Stimulated activated CD4-positive, alpha-beta T cell treated with anti-CD3 and anti-CD28 coated beads, TNF-alpha, amount 100 ng/mL, for 4 hours (primary cell): ENCODE measurements at places on chromosomes 1 and 21.

DNA sequence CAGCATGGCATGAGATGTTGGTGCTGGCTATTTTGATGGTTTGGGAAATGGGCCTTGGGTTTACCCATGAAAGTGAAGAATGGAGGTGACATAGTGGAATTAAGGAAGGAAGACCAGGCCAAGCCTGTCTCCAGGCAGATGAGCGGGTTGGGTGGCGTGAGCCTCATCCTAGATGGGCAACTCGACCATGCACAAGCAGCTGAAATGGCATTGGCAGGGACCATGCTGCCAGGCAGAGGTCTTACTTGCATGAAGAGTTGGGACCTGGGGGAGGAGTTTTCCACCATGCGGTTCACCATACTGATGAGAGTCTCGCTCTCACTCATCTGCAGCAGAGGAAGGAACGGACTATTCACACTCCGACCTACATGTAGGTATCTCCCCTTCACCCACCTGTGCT is 37.5 kb upstream of the GOLT1A start:
- DNase-seq = no peak

GRCh38 chr1:54404939-54405897 is 976 bp downstream of the SSBP3 start:
- DNase-seq = no peak

DNA sequence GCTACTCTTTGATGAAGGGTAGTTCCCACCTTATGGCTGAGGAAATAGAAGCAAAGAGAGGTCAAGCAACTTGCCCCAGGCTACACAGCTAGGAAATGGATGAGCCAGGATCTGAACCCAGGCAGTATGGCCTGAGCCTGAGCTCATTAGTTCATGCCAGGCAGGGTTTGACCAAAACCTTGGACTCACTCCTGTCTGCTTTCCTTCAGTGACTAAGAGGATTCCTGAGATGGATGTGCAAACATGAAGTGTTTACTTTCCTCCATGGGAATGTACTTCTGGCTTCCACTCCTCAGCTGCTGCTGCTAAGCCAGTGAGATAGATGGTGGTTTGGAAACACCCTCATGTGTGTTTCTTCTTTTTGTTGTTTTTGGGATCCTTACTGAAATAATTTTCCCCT is 35.1 kb upstream of the ERRFI1 start:
- DNase-seq = no peak

GRCh38 chr1:207815913-207816291 is 64.0 kb downstream of the CD46 start:
- no peak for DNase-seq

- DNase-seq = no peak
These were observed 73.8 kb upstream of the SSX2IP start for GRCh38 chr1:84763912-84764680.

DNA sequence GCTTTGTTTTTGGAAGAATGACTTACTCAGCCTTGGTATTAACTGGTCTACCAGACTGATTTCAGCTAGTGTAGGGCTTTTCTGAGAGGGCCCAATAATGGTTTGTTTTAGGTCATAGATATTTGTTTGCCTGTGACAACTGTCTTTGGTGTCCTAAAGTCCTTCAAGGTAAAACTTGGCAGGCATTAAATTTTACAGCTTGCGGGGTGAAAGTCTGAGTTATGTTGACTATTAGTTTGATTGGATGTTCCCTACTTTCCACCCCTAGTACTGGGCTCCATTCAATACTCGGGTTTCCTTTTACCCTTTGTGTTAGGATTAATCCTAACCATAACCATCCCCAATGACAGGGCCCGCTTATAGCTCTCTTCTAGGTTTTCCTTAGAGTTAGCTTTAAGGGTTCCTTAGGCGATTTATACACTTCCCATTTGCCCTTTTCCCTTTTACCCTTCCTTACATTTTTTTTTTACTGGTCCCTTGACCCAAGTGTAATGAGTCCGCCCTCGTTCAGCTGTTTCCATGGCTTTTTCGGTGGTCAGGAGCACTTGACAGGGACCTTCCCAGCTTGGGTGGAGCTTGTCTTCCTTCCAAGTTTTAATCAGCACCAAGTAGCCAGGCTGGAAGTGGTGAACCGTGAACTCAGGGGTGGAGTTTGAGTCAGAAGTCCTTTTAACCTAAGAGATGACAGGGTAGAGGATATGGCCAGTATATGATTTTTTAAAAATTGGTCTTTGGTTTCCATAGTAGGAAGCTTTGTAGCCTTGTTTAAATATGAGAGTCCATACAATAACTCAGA is 28.5 kb upstream of the LCE5A start:
- DNase-seq = no peak

GRCh38 chr1:11387829-11388228 is 91.1 kb upstream of the DISP3 start:
- DNase-seq = no peak

DNA sequence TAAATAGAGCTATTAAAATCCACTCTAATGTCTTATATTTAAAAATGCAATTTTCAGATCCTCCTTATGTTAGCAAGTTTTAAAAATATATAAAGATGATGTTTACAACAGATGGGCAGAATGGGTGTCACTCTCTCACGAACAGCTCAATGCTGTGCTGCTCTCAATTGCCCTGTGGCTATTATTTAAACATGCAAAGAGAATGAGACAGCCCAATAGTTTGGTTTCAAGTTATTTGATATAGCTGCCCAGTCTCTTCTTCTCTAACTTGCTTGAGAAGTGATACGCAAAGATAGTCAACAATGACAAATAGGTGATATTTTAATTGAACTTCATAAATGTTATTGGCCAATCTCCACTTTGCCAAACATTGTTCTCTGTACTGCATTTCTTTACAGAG is 199.3 kb upstream of the GREM2 start:
- no peak for DNase-seq

DNA sequence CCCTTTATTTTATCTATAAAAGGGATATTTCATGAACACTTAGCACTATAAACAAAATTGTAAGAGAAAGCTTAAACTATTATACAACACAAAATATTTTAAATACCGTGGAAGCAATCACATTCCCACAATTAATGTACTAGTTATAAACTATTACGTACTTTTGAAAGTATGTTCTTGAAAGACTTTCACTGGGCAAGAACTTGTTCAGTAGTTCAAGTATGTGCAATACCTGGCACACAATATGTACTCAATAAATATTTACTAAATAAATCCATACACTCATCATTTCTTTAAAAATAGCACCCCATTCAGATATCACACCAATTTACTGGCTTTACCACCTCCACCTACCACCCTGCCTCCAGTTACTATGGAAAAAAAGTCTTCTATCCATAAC is 12.6 kb upstream of the FMO2 start:
- DNase-seq = no peak

GRCh38 chr1:92960395-92961130 is 699 bp downstream of the DIPK1A start:
- peak; percentile 50 for DNase-seq

DNA sequence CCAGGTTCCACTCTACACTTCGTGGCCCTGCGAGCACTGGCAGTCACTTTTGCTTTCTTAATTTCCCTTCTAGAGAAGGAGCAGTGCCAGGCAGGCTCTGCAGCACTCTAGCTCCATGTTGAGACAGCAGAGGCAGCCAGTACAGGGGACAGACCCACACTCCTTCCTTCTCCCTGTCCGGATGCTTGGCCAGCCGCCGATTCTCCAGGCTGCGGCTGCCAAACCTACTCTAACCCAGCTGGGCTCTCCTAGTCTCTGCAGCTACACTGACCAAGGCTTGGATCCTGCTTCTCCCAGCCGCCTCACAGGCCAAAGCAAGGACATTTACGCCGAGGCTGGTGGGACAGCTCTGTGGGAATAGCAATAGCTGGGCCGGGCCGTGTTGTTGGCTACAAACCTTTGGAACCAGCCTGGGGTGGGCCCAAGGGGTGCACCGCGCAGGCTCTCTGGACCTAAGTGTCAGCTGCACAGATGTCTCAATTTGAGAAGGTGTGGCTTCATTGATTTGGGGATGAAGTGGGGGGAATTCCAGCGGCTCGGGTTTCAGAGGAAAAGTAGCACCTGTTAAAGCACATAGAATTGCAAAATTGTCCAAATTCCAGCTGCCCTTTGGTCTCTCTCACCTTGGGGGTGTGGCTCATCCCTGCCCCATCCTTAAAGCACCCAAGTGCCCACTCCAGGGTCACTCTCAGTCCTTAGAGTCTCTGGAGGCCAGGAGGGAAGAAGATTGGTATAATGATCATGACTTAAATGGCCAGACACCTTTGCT is 3.2 kb downstream of the BARHL2 start:
- no peak for DNase-seq

DNA sequence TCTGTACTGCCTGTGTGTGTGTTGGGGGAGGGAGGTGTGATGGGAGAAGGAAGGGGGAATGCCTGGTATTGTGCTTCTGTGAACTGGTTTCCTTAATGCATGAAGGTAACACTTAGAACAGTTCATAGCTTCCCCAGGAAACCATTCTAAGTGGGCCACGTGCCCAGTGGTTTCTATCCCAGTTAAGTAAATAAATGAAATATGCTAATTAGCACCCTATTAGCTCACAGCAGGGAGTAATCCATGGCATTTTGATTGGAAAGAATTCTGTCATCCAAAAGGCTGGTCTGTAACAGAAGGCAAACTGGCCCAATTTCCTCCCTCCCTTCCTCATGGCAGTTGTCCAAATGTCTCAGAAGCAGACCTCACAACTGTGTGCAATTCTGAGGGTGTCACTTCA is 199.3 kb downstream of the TTLL7 start:
- DNase-seq = no peak

DNA sequence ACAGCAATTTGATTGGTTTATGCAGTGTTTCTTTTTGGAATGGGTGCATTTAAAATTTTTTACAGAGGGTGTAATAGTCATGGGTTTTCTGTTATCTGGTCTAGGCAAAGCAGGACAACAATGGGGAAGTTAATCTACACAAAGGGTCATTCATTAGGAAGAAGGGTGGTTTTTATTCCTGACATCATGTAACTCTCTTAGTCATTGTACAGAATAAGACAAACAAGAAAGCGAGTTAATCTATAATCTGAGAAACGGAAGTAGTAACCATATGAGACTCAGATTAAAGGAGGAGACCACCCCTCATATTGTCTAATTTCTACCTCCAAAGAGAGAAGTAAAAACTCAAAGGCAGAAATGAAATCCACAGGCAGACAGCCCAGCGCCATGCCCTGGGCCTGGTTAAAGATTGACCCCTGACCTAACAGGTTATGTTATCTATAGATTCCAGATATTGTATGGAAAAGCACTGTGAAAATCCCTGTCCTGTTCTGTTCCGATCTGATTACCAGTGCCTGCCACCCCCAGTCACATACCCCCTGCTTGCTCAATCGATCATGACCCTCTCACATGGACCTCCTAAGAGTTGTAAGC is 10.5 kb upstream of the IFI6 start:
- no peak for DNase-seq

- DNase-seq = peak; percentile 45
These were observed 582 bp downstream of the SLC37A1 start for GRCh38 chr21:42513985-42514882.

GRCh38 chr1:228097333-228098081 is 5.6 kb downstream of the C1orf35 start:
- DNase-seq = no peak

DNA sequence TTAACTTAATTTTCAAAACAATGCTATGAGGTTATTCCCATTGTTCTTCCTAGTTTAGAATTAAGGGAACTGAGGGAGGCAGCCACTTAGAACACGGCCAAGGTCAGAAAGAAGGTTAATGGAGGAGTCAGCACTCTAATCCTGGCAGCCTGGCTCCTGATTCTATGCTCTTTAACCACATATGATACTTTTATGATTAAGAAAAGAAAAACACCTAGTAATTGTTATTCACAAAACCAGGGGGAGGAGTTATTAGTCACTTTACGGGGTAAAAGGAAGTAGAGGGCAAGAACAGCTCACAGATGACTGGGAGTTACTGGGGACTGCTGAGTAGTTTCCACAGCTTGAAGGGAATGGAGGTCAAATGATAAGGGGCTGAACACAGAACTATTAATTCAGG is 38.6 kb downstream of the GADD45A start:
- DNase-seq = no peak

GRCh38 chr1:203362720-203363025 is 11.8 kb upstream of the FMOD start:
- DNase-seq = no peak

DNA sequence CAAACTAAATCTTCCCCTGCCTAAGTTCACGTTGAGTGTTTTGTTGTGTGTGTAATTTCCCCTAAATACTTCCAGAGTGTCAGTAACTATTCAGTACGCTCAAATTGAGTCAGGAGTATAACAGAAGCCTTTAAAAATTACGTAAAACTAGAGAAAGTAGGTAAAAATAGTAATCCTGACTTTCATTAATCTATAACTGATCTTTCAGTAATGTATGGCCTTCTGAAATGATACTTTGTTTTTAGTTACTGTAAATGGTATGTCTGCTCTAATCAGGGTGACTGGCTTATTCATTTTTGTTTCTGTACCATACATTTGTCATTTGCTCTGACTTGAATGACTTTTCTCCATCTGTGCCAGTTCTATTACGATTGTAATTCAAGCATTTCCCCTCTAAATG is 29.4 kb downstream of the MIER1 start:
- DNase-seq = no peak

DNA sequence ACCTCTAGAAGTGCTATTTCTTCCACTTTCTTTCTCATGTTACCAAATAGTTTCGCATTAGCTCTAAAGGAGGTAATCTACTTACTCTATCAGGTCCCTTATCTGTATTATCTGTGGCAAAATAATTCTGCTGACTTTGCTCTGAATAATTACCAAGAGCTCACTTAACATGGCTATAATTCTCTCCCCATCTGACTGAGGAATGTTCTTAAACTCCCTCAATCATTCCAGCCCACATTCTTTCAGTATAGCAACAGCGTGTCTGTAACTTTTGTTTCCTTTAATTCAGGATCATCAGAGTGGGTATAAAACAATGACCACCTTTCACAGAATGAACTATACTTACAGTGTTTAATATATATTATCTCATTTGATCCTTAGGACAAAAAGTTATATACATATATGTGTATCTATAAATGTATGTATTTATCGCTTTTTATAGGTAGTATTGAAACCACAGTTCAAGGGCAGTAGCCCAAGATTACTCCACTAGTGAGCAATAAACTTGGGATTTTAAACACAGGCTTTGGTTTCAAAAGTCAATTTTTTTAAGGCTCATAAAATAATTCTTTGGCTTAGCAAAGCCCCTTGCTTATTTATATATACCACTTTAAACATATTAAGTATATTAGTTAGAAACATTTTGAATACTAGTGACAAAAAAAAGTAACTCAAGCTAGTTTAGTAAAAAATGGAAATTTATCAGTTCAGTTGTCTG is 36.1 kb upstream of the ST6GALNAC3 start:
- no peak for DNase-seq

GRCh38 chr1:219472596-219472995 is 140.3 kb downstream of the ZC3H11B start:
- DNase-seq = no peak

- DNase-seq = no peak
These were observed 62.1 kb downstream of the CLIC6 start for GRCh38 chr21:34730756-34731445.

- no peak for DNase-seq
These were observed 24.2 kb downstream of the CAPZB start for GRCh38 chr1:19461220-19461554.

GRCh38 chr1:193806079-193807048 is 620.0 kb upstream of the B3GALT2 start:
- no peak for DNase-seq

- no peak for DNase-seq
These were observed 67.2 kb downstream of the UBIAD1 start for GRCh38 chr1:11340233-11340632.

GRCh38 chr1:38296047-38296446 is 249.5 kb upstream of the POU3F1 start:
- DNase-seq = no peak

- DNase-seq = peak; percentile 31
These were observed 71.7 kb upstream of the ETS2 start for GRCh38 chr21:38733972-38734546.

GRCh38 chr1:100027212-100027611 is 57.4 kb downstream of the SLC35A3 start:
- no peak for DNase-seq
